Ureter (tissue), 1 donor: ENCODE measurements at places on chromosomes 6 and 20. TPM values are rescaled to one million over a fixed set of nuclear protein-coding genes. Genes with fewer than 3 reads are reported as not detected.

The AIF1 gene
- 6.7 TPM for total RNA-seq

DNA sequence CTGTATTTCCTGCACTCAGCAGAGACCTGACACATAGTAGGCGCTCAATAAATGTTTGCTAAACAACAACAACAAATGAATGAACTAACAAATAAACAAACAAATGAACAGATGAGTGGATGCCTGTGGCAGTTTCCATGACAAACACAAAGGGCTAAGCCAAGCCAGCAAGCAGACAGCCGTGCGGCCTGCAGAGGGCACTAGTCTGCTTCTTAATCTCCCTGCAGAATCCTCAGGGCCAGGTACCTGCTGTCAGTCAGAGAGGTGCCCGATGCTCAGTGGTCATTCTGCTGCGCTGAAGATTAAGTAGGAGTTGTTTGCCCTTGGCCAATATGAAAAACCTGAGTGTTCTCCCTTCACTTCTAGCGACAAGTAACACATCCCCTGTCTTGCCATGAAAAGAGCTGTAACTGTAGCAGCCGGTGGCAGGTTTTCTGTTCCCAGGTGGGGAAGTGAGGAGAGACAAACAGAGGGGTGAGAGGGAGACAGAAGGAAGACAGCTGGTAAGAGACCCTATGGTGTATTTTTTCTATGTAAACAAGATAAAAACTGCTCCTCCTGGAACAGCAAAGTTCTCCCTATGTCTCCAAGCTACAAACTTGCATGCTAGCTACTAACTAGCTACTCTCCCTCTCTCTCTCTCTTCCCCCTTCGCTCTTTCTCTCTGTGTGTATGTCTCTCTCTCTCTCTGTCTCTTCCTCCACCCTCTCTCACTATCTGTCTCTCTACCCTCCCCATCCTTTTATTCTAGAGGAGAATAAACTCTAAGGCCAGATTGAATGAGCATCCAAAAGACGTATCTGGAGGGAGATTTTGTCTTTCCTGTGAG, at the start of gene MC3R:
Gene MC3R (plus strand): TSS at position 779 of the 829 bp plus-strand sequence. CDS start 112 bp downstream, outside the sequence.
- peak; percentile 50 for DNase-seq

- DNase-seq = no peak
These were observed 104.8 kb upstream of the MOCS1 start for GRCh38 chr6:40039042-40039441.

DNA sequence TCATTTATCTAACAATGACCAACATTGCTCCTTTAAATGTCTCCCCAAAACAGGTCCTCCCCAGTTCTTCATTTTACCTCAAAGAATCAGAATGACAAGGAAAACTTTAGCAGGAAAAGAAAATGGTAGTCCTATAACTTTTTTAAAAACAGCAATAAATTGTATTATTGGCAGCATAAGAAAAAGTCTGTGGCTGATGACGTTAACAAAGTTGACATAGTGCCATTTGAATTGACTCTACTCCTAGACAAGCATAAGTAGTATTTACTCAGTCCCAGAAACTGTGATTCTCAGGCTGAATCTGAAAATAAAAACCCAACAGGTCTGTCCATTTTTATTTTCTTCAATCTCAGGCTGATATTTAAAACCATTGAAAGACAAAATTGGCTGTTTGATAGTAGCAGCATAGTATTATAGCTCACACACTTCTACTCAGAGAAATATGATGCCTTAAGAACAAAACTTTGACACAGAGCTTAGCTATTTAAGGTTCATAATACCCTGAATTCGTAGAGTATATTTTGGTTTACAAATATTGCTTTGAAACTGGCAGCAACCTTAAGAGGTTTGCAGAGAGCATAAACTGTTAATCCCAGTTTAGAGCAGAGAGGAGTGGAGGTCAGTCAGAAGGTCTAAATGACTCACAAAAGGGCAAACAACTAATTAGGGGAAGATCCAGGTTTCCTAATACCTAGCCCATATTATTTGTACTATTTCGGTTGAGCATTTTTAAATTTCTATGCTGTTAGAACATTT, 35.0 kb upstream of the TENT5A start:
- no peak for DNase-seq

GRCh38 chr6:102907181-102907580, 1513.7 kb downstream of the GRIK2 start:
- DNase-seq = no peak

The OR12D3 gene
- total RNA-seq = not detected

The BPIFB1 gene
- total RNA-seq = 0.65 TPM

DNA sequence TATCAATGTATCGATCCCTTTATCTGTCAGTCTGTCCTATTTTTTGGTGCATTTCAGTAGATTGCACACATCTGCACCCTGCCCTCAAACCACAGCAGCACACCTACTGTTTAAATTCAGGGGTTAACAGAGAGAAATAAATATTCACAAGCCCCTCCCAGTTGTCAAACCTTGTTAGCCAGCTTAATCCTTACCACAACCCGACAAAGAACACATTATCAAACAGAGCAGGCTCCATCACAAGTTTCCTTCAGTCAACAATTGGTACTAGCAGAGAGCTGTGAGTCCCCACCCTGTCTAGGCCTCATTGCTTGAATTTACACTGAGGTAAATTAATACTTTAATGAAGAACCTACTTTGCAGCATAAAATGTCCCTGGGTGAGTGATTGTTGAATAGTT, 249.8 kb downstream of the FNDC1 start:
- DNase-seq = no peak

The PABPC1L gene
- total RNA-seq = 79.4 TPM

The ZSCAN23 gene
- 11.2 TPM for total RNA-seq

GRCh38 chr20:56032251-56032650, 26.9 kb upstream of the CBLN4 start:
- DNase-seq = no peak

DNA sequence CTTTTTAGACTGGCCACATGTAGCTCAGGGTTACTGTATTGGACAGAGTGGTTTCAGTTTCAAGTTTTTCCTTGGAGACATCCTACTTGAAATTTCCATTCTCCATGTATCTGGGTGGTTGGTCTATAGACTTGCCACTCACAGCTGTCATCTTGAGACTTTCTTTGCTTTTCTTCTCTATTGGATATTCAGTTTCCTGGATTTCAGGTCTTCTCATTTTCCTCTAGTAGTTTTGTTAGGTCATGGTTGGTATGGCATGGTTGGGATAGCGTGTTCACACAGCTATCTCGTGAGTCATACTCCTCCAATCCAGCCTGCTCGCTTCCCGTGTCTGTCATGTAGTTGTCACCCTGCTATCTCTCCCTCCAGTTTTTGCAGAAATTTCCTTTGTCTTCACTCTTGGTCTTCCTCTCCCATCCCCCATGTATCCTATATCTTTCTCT, 48.3 kb downstream of the PTPN1 start:
- DNase-seq = no peak

DNA sequence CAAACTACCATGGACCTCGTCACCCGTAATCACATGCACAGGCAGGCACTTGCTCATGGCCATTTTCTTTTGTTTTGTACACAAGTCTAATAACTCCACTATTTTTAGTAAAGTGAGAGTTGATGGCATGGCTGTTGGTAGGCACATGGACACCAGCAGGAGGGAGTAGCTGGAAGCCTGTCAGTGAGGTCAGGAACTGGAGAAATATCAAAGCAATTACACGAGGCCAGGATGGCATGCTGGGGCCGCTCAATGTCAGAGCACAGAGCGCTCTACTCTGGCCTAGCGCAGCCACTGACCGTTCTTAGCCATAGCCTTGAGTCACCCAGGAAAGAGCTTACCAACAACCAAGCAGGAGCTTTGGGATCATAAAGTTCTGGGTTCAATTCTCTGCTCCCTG, 36.1 kb upstream of the GTSF1L start:
- no peak for DNase-seq

DNA sequence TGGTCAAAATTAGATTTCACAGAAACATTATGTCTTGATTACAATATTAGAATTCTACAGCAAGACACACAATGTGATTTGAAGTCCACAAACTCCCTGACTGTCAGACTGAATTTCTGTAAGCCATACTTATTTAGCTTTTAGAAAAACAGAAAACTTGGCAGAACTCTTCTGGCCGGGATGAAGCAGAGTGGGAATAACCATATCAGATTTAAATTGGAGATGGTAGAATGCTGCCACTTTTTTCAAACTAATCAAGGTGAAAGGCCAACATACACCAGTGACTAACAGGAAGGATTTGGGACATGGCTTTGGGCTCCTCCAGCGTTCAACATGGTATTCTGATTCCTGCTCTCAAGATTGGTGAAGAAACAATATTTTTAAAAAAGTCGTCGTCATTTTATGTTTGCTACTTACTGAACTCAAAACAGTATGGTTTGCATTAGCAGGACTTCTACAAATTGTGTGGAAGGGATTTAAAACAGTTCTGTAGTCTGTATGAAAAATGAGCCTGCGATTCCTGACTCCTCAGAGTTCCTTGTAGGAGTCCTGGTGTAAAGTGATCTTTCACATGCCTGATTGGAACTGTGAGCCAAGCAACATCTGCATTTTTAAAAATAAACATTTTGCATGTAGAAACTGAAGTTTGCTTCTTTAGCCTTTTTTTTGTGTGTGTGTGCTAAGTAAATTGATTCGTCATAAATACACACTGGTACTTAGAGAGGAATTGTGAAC, 297.9 kb upstream of the SOX4 start:
- no peak for DNase-seq

The OR2J2 gene
- not detected for total RNA-seq

DNA sequence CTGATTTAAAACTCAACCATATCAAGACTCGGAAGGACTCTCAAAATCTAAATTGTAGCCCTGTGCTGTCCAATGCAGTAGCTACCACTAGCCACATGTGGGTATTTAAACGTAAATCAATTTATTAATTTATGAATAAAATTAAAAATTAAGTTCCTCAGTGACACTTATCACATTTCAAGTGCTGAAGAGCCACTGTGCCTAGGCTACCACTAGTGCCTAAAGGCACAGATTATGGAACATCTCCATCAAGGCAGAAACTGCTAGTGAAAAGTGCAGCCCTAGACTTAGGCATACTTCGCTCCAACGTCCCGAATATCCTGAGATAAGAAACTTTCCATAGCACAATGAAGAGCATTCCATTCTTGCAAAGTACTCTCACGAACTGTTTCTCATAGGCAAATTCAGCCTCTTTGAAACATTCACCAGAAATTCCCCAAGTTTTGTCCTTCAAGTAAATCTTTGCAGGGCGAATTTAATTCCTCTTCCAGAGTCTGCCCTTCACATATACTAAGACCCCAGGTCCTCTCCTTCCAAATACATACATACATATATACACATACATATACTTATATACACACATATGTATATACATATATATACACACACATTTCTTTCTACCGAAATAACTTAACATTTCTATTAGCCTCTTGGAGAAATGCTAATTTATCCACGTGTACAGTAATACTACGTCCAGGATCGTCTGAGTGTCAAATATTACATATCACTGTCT, 1.3 kb downstream of the SUPT3H start:
- no peak for DNase-seq

- no peak for DNase-seq
These were observed 62.7 kb upstream of the HDAC2 start for GRCh38 chr6:114033606-114034005.

DNA sequence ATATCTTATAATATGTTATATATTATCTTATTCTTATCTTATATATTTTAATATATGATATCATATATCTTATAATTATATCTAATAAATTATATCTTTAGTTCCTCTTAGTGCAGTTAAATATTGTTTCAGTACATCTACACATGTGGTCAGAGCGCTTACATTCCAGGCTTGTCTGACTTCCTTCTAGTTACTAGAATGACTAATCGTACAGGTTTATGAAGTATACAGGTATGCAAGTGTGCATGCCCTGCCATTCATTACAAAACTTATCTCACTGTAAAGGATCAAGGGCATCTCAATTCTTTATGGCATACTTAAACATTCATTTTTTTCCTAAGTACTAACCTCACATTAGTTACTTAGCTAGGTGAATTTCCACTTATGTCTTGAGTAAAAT, 1278.0 kb upstream of the MAP3K7 start:
- no peak for DNase-seq

DNA sequence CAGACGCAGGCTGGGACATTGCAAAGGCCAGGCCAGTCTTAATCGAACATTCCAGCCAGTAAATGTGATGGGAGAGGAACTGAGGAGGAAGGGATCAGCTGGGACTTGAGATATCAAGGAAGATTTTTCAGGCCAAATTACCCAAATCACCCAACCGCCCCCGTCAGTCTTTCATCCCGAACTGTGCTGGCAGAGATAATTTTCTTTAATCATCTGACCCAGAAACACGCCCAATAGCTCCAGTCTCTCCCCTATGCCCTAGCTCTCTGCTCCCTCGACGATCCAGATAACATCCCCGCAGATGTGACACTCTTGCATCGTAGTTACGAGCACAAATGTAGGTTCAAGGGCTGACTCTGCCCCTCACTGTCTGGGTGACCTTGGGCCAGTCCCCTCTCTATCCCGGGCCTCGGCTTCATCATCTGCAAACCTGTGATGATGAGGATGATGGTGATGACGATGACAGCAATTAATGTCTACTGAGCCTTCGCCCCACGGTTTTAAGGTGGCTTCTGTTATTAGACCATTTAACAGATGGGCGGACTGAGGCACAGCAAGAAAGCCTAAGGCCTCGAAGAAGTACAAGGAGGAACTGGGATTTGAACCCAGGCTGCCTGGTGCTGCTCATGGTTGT, 118.6 kb downstream of the PREX1 start:
- DNase-seq = no peak

DNA sequence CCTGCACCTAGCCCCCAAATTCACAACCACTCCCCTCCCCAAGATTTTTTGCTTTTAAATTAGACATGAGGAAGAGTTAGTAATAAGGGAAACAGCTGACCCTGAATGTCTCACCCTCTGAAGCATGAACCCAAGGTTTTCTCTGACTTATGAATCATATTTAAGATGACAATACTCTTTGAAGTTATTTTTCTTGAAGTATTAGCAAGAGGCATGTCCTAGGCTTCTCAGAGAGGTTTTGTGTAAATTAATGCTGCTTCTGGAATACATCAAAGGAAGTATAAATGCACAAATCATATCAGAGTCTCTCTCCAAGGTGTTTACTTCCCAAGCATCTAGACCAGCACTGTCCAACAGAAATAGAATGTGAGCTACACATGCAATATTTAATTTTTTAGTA, 408.1 kb upstream of the MARCKS start:
- no peak for DNase-seq

DNA sequence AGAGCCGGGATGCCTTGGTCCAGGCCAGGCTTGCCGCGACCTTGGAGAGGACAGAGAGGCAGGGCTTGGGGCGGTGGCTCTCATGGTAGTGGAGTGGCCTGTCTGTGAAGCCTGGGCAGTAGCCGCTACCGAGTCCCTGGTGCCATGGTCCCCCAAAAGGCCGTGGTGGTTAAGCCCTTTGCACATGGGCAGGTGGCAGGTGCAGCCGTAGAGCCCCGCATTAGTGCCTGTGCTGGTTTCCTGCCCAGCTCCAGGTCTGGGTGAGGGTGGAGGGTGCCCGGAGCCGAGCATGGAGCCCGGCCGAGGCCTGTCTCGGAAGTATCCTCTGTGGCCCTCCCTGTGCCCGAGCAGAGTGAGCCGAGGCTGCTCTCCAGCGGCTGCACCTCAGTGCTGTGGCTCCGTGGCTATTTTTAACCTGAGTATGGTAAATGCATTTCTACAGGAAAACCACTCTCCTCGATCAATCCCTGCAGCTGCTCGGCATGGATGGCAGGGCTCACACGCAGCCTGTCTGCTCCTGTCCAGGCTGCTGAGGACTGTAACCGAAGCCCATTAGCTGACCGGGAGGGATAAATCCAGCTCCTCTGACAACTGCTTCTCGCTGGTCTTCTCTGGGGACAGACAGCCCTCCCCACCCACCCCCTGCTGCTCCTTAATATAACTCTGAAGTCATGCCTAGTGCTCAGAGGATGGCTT, 36.3 kb upstream of the GATA5 start:
- no peak for DNase-seq
